ENCODE measurements at places on chromosomes 6 and 20.

DNA sequence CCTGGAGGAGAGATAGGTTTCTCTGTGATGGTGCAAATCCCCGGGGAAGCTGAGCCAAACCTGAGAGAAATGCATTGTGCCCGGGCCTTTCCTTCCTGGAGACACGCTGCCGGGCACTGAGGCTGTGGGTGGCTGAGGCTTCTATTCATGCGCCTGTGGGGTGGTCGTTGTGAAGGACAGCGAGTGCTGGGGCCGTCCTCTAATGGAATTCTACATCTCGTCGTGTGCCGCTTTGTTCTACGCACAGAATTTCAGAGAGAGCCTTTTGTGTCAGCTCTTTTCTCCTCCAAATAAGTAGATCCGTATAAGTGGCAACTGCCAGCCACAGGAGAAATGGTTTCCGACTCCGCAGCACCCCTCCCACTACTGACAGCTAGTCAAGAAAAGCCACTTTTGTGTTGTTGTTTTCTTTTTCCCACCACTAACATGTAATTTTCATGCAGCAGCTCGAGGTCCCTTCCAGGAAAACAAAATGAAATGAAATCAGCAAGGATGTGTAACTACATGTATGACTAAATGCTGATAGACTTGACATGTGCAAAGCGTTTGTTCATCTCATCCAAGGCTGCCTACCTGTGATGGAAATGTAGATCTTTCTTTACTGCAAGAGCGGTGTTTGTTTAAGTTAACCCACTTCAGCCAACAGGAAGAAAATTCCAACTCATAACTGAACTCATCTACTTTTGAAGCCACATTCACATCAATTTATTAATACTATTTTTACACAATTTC, 26.4 kb upstream of the PXDC1 start:
- DNase-seq: no peak

DNA sequence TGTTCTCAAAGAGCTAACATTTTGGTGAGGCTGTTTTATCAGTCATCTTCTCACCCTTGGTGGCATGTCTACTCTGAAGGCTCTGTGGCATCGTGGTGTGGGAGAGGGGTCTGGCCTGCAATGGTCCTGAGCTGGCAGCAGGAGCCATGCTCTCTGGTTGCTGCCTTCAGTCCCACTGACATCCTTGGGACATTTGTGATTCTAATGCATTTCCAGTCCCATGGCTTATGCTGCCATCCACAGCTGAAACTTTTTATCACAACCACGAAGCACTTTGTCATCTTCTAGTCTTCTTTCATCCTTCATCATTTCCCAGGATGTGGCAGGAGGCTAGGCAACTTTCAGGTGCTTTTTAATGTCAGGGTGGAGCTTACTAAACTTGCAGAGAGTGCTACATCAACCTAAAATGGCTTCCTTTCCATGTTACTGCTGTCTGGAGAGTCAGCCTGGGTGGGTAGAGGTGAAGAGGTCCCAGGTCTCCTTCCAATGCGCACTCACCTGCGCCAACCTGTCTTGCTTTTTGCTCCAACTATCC, 77.1 kb downstream of the GPR63 start:
- no peak for DNase-seq

GRCh38 chr20:32999603-33000250, 4.5 kb downstream of the SUN5 start:
- peak; percentile 35 for DNase-seq

GRCh38 chr6:130699742-130700141, 127.5 kb upstream of the SMLR1 start:
- no peak for DNase-seq

DNA sequence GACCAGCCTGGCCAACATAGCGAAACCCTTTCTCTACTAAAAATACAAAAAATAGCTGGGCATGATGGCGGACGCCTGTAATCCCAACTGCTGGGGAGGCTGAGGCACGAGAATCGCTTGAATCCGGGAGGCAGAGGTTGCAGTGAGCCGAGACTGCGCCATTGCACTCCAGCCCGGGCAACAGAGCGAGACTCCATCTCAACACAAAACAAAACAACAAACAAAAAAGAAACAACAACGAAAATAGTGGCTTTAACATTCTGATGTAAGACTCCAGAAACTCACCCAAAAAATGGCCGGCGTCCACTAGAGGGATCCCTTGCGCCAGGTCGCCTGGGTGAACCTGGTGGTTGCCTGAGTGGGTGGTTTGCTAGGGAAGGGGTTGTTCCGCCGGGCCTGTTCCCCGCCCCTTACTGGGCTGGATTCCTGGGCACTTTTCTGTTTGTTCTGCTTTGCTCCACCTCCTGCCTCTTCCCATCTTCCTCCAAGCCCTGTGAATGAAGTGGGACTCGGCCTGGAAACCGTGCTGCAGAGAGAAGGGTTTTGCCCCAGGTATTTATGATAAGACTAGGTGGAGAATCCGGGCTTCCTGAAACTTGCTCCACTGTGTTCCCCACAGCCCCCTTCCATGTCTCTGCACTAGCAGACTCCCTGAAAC, 1.5 kb downstream of the PABPC1L start:
- DNase-seq: no peak

DNA sequence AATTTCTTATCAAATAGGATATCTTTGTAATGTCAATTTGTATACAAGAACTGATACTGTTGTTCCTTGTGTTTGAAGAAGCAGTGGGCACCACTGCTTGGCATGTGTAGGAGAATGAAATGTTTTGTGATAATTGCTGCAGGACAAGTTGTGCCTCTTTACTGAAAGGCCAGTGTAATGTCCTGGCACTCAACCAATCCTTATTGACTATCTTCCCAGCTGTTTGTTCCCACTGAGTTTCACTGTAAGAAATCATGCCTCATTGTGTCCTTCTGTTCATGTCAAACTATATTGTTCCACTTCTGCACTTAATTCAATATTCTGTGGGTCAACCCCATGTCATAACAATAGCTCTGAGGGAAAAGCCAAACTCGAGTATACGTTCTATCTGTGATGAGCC, 136.1 kb upstream of the FAM83B start:
- peak; percentile 81 for DNase-seq

DNA sequence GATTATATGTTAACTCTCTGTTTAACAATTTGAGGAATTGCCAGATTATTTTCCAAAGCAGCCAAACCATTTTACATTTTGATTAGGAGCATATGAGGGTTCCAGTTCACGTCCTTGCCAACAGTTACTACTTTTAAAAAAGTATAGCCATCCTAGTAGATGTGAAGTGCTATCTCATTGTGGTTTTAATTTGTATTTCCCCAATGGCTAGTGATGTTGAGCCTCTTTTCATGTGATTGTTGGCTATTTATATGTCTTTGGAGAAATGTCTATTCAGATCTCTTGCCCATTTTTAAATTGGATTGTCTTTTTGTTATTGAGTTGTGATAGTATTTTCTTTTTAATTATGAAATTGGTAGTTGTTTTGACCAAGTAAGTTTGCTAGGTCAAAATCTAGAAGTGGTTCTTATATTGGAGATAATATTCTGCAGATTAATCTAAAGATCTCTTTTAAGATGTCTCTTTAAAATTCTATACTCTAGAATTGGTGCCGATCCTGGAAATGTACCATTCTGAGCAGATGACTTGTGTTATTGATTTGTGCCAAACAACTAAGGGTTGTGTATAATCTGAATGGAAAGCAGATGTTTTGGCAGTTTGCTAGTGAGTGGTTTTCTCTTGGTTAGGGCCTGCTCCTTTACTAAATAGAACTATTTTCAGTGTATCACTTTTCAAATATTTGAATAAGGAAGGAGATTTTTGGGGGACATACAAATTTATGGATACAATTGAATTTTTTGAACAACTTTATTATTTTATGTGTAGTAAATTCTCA, 99.5 kb downstream of the CDKAL1 start:
- peak; percentile 52 for DNase-seq

DNA sequence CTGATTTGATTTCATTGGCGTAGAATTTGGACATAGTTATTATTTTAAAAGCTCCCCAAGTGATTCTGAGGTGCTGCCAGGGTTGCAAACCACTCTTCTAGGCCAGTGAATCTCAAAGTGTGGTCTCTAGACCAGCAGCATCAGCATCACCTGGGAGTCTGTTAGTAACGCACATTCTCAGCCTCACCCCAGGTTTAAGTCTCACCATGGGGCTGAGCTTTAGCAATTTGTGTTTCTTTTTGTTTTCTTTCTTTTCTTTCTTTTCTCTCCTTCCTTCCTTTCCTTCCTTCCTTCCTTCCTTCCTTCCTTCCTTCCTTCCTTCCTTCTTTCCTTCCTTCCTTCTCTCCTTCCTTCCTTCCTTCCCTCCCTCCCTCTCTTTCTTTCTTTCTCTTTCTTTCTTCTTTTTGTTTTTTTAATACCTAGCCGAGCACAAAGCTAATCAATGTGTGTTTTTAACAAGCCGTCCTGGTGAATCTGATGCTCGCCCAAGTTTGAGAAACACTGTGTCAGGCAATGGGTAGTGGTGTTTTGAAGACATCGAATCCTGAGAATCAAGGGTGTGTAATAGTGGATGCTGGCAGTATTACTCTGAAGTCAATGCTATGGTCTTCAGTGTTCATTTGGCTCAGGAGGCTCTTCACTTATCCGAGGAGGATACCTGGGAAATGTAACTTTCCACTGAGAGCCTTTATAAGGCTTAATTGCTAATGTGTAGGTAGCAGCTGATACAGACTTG, 104.9 kb downstream of the SLX4IP start:
- DNase-seq: no peak
